Activated CD4-positive, alpha-beta memory T cell treated with anti-CD3 and anti-CD28 coated beads for 36 hours (primary cell): ENCODE measurements at places on chromosomes 16 and 17. TPM values are rescaled to one million over a fixed set of nuclear protein-coding genes. Genes with fewer than 3 reads are reported as not detected.

The HOXB5 gene
- total RNA-seq = not detected

GRCh38 chr16:68715471-68715870, 21.6 kb upstream of the CDH1 start:
- H3K36me3 ChIP-seq = no peaks in the 10 kb centered on the region
- H3K4me3 ChIP-seq = no peak overlapping the region
- no peak overlapping the region for H3K27ac ChIP-seq
- no peak for DNase-seq

- DNase-seq = no peak
- H3K36me3 ChIP-seq = peaks cover 35% of the 10 kb centered on the region
- H3K4me1 ChIP-seq = peaks cover 45% of the 10 kb centered on the region
- no peak overlapping the region for H3K4me3 ChIP-seq
- H3K27me3 ChIP-seq = no peaks in the 10 kb centered on the region
Measured at GRCh38 chr16:69326172-69326873, 4.1 kb downstream of the PDF start.

GRCh38 chr16:30899794-30900193, 3.4 kb downstream of the CTF1 start:
- DNase-seq = no peak
- no peaks in the 10 kb centered on the region for H3K36me3 ChIP-seq
- H3K4me3 ChIP-seq = no peak overlapping the region

GRCh38 chr17:46264456-46265198, 30.3 kb upstream of the LRRC37A start:
- H3K4me1 ChIP-seq = peaks cover 32% of the 10 kb centered on the region
- H3K4me3 ChIP-seq = no peak overlapping the region
- H3K27me3 ChIP-seq = peaks cover 20% of the 10 kb centered on the region
- H3K27ac ChIP-seq = peak overlapping the region; percentile 14
- no peaks in the 10 kb centered on the region for H3K36me3 ChIP-seq

DNA sequence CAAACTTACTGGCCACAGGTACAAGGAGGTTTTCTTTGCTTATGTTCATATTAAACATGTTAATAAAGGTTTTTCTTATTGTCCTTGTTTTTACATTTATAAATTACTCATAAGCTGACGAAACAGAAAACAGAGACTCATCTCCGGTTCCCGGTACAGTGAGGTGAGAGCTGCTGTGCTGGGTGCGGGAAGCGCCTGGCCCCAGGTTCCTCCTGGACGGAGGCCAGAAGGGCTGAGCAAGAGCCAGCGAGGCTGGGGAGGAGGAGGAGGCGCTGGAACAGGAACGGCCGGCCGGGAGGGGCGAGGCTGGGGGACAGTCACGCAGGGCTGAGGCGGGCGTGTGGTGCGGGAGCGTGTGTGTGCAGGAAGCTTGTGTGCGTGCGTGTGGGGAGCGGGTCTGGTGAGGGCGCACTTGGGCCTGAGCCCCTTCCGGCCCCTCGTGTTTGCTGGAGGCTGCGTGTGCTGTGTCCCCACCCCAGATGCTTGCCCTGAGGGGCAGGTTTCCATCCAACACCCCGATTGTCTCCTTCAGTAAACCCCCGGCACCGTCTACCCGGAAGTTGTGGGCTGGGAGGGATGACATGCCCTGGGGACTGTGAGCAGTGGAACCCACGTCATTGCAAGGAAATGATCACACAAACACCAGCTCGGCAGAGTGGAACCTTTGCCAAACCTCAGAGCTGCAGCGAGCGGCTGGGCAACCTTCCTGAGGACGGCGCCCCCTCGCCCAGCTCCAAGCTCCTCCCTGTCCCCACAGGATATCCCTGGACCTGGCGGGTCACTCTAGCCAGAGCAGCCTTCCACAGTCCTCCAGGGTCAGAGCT, 19.5 kb downstream of the CD7 start:
- peak overlapping the region; percentile 100 for H3K27ac ChIP-seq
- H3K36me3 ChIP-seq = peaks cover 23% of the 10 kb centered on the region
- peak; percentile 96 for DNase-seq
- peaks cover 77% of the 10 kb centered on the region for H3K4me1 ChIP-seq
- H3K4me3 ChIP-seq = peak overlapping the region; percentile 93
